H9 (cell line): ENCODE measurements at places on chromosomes 4 and X.
A peak's percentile ranks its signal among the peaks of the same experiment; 100 is the strongest.

DNA sequence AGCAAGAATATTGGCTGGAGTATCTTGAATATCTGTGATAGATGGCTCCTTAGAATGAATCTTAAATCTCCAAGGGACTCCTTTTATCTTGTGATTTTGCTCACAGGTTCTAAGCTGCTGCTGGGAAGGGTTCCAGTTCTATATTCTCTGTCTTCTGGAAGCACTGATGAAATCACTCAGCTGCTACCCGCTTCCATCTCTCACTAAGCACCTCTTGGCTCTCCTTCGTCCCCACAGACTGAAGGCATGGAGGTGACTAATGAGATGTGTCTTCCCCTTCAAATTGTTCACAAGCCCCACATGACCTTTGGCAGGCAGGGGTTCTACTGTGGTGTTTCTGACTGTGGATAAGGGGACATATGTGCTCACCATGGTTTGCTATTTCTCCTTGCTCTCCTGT lies 75.9 kb downstream of the C4orf51 start:
- no peak overlapping the region for H3K4me3 ChIP-seq
- H3K27ac ChIP-seq: no peak overlapping the region
- H3K27me3 ChIP-seq: no peaks in the 10 kb centered on the region
- no peak for DNase-seq

DNA sequence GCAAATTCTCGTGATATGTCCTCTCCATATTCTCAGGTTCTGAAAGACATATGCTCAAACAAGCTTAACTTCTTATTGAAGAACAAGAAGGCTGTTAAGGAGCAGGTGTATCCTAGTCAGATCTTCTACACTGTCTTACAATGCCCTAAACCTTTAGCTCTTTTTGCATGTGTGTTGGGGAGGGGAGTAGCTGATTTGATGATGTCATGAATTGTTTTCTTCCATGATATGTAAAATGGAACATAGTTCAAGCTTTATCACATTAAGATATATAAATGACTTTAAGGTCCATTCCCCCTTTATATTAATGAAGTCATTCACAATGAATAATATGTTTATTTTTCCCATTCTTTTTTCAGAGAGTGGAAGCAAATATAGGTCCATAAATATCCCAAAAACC lies 332.5 kb upstream of the FAM241A start:
- no peak overlapping the region for H3K4me3 ChIP-seq
- H3K36me3 ChIP-seq: peaks cover 3% of the 10 kb centered on the region
- H3K27ac ChIP-seq: no peak overlapping the region
- H3K4me1 ChIP-seq: no peaks in the 10 kb centered on the region; the same call in 1 of the 2 replicates
- H3K27me3 ChIP-seq: peaks cover 11% of the 10 kb centered on the region; the same call in 1 of the 2 replicates
- DNase-seq: no peak

GRCh38 chr4:159353422-159354116 lies 250.7 kb downstream of the RAPGEF2 start:
- no peak overlapping the region for H3K27ac ChIP-seq
- no peak overlapping the region for H3K4me3 ChIP-seq
- no peak for DNase-seq
- H3K4me1 ChIP-seq: no peaks in the 10 kb centered on the region
- H3K36me3 ChIP-seq: peaks cover 18% of the 10 kb centered on the region; the same call in 2 of the 3 replicates

DNA sequence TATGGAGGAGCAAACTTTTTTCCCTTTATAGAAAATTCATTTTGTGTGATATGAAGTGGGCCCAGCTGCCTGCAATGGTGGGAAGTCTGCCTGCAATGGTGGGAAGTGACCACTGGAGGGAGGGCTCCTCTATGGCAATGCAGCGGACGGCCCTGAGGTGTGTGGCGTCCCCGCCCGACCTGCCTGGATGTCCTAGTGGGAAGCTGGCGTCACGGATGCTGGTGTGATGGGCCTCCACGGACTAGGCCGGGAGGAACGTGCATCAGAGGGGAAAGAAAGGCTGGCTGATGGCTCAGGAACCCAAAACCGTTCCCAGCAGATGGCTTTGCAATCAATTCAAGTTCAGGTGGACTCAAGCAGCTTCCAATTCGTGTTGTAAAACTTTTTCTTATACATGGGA lies 177.9 kb downstream of the AFAP1 start:
- no peaks in the 10 kb centered on the region for H3K36me3 ChIP-seq
- H3K27me3 ChIP-seq: no peaks in the 10 kb centered on the region
- no peak overlapping the region for H3K27ac ChIP-seq
- no peaks in the 10 kb centered on the region for H3K4me1 ChIP-seq
- H3K4me3 ChIP-seq: no peak overlapping the region
- DNase-seq: peak; percentile 80

DNA sequence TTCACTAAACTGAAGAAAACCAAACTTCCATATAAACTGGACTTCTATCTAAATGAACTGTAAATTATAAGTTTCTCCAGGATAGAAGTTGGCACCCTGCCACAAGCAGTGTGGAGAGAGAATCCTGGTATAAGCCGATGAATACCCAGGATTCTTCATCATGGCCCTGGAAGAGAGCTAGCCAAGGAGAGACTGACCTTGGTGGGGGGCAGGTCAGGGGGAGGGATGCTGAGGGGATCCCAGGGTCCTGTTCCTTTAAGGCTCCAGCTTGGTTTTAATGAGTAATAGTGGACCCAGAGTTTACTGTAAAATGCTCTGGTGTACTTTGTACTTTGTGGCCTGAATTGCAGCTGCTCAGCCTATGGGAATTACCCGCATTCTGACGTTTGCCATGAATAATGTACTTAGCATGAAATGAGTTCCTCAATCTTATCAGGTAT lies 16.9 kb downstream of the RASSF6 start:
- H3K4me1 ChIP-seq: peaks cover 2% of the 10 kb centered on the region; the same call in 1 of the 2 replicates
- H3K4me3 ChIP-seq: no peak overlapping the region
- H3K27ac ChIP-seq: no peak overlapping the region
- H3K27me3 ChIP-seq: no peaks in the 10 kb centered on the region
- H3K36me3 ChIP-seq: no peaks in the 10 kb centered on the region

DNA sequence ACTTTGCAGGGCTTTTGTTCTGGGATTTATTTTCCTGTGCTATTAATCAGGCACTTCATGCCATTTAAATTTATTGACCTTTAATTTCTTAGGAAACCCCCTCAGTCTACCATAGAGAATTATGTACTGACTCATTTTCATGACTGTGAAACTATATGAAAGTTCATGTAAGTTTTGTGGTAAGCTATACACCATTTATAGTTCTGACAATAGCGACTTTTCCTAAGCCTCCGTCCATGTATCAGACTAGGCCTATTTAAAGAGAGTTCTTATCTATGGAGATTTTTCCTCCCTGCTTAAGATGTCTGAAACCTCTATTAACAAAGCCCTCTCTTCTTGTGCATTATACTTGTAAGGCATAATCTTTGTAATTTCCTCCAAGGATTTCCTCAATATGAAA lies 111.6 kb downstream of the AFF2 start:
- peaks cover 2% of the 10 kb centered on the region; the same call in 1 of the 2 replicates for H3K36me3 ChIP-seq
- no peak for DNase-seq
- no peak overlapping the region for H3K27ac ChIP-seq
- no peaks in the 10 kb centered on the region for H3K27me3 ChIP-seq

DNA sequence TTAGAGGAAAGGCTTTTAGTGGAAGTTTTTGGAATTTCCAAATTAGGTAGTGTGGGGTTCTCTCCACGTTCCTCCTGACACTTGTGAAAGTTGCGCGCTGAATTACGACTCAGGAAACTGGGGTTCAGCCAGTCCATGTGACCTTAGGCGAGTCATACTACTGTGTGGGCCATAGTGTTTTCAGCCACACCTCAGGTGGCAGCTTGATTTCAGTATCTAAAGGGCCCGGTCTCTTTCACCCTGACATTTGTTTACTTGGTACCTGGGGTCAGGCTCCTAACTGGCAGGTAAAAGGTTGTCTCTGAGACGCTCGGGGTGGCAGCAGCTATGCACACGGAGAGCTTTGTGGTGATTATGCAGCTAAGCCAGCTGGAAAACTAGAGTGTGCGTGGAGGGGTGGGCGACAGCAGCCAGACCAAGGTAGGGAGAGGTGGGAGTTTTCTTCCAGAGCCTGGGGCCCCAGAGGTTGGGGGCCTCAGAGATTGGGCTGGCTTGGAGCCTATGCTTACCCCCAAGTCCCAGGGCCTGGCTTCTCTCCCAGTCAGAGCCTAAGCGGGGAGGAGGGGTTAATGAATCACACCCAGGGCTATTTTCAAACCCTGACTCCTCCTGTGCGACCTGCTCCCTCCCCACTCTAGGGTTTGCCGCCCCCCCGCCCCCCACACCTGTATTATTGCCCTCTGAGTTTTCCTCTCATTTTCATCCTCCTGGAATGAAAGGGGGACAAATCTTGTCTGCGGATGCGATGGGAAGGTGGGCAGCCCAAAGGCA lies 47.2 kb downstream of the STARD8 start:
- H3K36me3 ChIP-seq: peaks cover 2% of the 10 kb centered on the region
- H3K4me1 ChIP-seq: peaks cover 2% of the 10 kb centered on the region; the same call in 1 of the 2 replicates
- DNase-seq: no peak
- H3K27ac ChIP-seq: no peak overlapping the region
- no peaks in the 10 kb centered on the region; the same call in 1 of the 2 replicates for H3K27me3 ChIP-seq
- peak overlapping the region; percentile 55 for H3K4me3 ChIP-seq

- no peak overlapping the region for H3K27ac ChIP-seq
- DNase-seq: no peak
- no peaks in the 10 kb centered on the region for H3K27me3 ChIP-seq
- no peaks in the 10 kb centered on the region for H3K4me1 ChIP-seq
These were observed 902.1 kb downstream of the TRAM1L1 start for GRCh38 chr4:116183241-116183640.

- H3K4me1 ChIP-seq: no peaks in the 10 kb centered on the region; the same call in 1 of the 2 replicates
- H3K27me3 ChIP-seq: no peaks in the 10 kb centered on the region
- no peaks in the 10 kb centered on the region for H3K36me3 ChIP-seq
- DNase-seq: no peak
These were observed 13.3 kb upstream of the ZNF827 start for GRCh38 chr4:145951931-145952330.

- H3K4me1 ChIP-seq: no peaks in the 10 kb centered on the region
- H3K4me3 ChIP-seq: no peak overlapping the region
- no peaks in the 10 kb centered on the region for H3K27me3 ChIP-seq
- no peaks in the 10 kb centered on the region for H3K36me3 ChIP-seq
- DNase-seq: no peak
These were observed 21.3 kb downstream of the IQCM start for GRCh38 chr4:149794352-149794751.

- no peak for DNase-seq
- H3K27ac ChIP-seq: no peak overlapping the region
- peaks cover 2% of the 10 kb centered on the region; the same call in 1 of the 2 replicates for H3K36me3 ChIP-seq
- H3K4me3 ChIP-seq: no peak overlapping the region
- H3K27me3 ChIP-seq: no peaks in the 10 kb centered on the region
- H3K4me1 ChIP-seq: no peaks in the 10 kb centered on the region
These were observed 2414.2 kb downstream of the PCDH7 start for GRCh38 chr4:33134366-33134765.

GRCh38 chr4:179272282-179272681 lies 1830.0 kb upstream of the AGA start:
- H3K4me1 ChIP-seq: peaks cover 5% of the 10 kb centered on the region; the same call in 1 of the 2 replicates
- no peaks in the 10 kb centered on the region for H3K36me3 ChIP-seq
- H3K27ac ChIP-seq: no peak overlapping the region

DNA sequence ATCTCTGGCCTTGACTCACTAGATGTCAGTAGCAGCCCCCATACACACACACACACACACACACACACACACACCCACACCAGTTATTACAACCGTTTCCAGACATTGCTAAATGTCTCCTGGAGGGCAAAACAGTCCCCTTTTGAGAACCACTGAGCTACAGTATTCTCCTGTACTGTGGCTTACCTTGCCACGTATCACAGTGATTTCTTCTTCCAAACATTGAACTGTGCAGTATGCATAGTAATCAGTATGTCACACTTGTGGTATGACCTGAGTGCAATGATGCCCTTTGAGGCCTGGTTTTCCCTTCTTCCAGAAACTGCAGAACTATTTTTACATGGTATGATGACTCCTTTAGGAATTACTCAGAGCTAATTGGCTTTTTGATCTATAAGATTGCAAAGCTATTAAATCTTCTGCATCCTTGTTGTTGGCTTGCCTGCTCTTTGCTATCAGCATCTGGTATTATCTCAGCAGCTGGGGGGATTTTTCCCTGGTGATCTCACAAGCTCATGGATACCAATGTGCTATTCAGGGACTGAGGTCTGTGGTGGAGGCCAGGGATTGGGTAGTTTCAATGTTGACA lies 3.6 kb upstream of the THOC2 start:
- peaks cover 11% of the 10 kb centered on the region for H3K36me3 ChIP-seq
- H3K27ac ChIP-seq: no peak overlapping the region
- H3K4me1 ChIP-seq: no peaks in the 10 kb centered on the region
- H3K27me3 ChIP-seq: no peaks in the 10 kb centered on the region
